Activated naive CD4-positive, alpha-beta T cell treated with Interleukin-2 at 50 U/mL for 16 hours (primary cell): ENCODE measurements at places on chromosomes 16 and 17.

GRCh38 chr17:17180741-17181525 lies 25.2 kb downstream of the PLD6 start:
- no peak for DNase-seq

DNA sequence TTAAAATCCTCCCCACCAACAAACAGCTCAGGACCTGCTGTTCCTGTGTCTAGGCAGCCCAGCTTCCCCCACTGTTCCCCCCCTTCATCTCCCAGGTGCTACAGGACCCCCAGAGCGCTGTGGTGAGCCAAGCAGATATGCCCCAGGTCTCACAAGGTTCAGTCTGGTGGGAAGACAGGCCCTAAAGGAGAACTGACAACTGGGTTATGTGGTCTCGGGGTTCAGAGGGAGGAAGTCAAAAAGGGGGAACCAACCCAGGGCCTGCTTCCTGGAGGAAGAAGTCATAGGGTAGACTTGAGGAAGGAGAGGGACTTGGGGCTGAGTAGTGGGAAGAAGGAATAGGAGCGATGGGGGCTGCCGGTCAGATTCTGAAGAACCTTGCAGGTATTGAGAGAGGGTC lies 2.6 kb downstream of the RIPOR1 start:
- DNase-seq = no peak

- no peak for DNase-seq
Observed at GRCh38 chr17:79729761-79730160, 982 bp upstream of the ENPP7 start.

- DNase-seq = no peak
Observed at GRCh38 chr16:20916942-20917341, 16.4 kb downstream of the LYRM1 start.

DNA sequence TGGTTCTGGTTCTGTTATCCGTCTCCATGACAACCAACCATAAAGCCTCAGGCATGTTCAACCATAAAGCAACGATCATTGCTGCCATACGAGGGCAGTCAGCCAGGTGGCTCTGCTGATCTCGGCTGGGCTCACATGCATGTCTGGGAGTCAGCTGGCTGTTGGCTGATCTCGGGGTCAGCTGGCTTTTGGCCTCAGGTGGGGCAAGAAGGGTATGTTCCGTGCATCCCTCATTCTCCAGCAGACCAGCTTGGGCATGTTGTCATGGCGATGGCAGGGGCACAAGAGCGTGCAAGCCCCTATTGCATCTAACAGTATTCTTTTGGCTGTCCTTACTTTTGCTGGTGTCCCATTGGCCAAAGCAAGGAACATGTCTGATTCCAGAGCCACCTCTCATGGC lies 86.2 kb downstream of the ABCC6 start:
- DNase-seq = no peak

- no peak for DNase-seq
Observed at GRCh38 chr16:4524571-4524970, 14.0 kb downstream of the CDIP1 start.

DNA sequence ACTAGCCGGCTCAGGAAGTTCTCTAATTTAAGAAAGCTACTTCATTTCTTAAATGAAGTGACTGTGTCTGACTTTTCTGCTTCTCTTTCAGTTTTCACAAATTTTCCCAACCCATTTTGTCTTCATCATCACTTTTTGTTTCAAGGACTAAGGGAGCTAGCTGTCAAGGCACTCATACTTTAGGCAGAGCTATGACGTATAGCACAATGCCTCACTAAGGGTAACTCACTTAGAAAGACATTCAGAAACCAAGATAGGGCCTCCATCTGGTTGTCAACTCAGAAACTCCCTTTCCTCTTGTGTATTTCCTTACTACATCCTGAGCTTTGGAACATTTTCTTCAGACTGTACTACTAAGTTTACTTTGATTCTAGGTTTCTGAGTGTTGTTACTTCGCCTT lies 397.9 kb downstream of the TOX3 start:
- no peak for DNase-seq

GRCh38 chr17:35184274-35184673 lies 9.9 kb downstream of the SLC35G3 start:
- DNase-seq = no peak

DNA sequence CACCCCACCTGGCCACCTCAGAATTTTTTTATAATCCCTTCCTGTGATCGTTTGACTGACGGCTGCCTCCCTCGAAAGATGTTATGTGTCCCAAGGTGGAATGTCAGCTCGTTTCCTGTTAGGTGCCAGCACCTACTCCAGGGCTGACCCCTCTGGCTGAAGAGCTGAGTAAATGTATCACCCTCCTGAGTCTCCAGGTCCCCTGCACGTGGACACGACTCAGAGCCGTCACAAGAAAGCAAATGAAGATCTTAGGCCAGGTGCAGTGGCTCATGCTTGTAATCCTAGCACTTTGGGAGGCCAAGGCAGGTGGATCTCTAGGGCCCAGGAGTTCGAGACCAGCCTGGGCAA lies 273.2 kb downstream of the C16orf95 start:
- no peak for DNase-seq

- no peak for DNase-seq
Observed at GRCh38 chr17:77322514-77323412, 182.0 kb downstream of the SEC14L1 start.

DNA sequence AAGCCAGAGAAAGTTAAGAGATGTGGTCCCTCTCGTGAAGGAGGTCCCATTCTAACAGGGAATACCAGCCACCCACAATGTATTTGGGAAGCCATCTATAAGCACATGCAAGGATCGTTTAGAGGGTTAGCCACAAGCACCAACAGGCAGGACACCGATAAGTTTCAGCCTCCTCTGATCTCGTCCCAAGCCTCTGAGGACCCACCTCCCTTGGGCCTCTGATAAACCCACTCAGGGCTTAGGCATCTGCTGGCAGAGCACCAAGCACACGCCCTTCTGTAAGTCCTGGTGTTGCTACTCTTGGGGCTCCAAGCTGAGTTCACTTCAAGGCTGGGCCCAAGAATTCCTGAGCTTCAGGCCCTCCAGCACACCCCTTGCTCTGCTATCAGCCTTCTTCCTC lies 5.4 kb upstream of the PNPO start:
- no peak for DNase-seq

DNA sequence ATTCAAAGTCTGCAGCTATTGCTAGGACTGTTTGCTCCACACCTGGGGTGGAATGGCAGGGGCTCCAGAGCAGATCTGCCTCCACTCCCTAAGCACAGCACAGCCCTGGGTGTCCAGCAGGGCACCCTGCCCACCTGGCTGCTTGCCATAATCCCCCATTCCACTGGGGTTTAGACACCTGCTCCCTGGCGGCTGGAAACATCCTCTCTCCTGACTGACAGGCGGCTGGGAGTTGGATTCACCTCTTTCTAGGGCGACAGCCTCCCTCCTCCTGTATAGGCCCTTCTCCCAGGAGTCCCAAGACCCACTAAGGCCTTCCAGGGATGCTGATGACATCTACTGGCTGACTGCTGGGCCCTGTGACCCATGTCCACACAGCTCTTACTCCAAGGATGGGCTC lies 18.0 kb downstream of the HDAC5 start:
- no peak for DNase-seq

- peak; percentile 58 for DNase-seq
Observed at GRCh38 chr17:8122924-8123694, 797 bp downstream of the HES7 start.

- no peak for DNase-seq
Observed at GRCh38 chr16:71296584-71297340, 7.6 kb upstream of the CMTR2 start.

DNA sequence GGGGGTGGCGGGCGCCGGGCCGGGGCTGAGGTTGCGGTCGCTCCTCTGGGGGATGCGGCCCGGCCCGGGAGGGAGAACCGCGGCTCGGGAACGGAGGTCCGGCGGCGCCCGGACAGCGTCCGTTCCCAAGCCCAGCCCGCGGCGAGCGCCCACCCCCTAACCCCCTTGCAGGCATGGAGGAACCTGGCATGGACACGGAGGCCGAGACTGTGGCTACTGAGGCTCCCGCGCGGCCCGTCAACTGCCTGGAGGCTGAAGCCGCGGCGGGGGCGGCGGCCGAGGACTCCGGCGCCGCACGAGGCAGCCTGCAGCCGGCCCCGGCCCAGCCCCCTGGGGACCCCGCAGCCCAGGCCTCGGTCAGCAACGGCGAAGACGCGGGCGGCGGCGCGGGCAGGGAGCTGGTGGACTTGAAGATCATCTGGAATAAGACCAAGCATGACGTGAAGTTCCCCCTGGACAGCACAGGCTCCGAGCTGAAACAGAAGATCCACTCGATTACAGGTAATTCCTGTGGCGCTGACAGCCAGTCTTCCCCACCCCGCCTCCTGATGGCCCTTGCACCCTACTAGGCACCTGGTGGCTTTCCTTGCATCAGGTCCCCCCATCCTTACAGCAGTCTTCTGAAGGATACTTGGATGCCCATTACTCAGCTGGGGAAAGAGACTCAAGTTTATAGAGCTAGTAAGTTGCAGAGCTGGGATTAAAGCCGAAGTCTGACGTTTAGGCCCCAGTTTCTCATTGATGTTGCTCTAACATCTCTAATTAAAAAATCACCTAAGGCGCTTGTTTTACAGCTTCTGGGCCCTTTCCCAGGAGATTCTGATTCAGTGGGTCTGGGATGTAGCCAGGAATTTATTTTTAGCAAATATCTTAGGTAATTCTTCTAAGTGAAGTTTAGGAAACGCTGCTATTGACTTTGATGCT lies 514 bp downstream of the UBFD1 start:
- DNase-seq = peak; percentile 17

- DNase-seq = no peak
Observed at GRCh38 chr17:42953669-42954068, 10.6 kb downstream of the AARSD1 start.

DNA sequence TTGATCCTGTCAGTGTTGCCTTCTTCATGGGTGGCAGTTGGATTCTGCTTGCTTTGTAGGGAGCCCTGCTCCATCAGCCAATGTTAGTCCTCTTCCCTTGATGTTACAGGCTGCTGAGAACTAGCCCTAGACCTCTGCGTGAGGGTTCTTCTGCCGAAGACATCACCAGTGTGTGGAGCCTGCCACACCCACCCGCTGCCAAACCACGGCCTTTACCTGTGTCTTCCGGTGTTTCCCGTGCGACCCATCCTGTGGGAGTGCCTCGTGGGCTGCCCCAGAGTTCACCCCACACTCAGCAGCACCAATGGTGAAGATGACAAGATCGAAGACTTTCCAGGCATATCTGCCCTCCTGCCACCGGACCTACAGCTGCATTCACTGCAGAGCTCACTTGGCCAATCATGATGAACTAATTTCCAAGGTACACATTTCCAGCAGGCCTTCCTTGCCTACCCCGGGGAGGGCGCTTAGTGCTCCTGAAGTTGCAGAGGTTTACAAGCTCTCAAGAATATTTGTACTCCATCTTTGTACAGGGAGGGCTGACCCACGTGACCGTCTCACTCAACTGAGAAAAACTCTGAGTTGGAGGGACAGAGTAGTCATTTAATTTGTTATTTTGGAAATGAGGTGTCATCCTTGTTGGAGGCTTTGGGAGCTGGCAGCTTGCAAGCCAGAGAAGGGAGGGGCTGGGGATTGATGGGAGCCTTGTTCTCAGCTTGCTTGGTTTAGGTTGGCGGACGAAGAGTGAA lies 21.8 kb downstream of the YPEL2 start:
- peak; percentile 18 for DNase-seq

DNA sequence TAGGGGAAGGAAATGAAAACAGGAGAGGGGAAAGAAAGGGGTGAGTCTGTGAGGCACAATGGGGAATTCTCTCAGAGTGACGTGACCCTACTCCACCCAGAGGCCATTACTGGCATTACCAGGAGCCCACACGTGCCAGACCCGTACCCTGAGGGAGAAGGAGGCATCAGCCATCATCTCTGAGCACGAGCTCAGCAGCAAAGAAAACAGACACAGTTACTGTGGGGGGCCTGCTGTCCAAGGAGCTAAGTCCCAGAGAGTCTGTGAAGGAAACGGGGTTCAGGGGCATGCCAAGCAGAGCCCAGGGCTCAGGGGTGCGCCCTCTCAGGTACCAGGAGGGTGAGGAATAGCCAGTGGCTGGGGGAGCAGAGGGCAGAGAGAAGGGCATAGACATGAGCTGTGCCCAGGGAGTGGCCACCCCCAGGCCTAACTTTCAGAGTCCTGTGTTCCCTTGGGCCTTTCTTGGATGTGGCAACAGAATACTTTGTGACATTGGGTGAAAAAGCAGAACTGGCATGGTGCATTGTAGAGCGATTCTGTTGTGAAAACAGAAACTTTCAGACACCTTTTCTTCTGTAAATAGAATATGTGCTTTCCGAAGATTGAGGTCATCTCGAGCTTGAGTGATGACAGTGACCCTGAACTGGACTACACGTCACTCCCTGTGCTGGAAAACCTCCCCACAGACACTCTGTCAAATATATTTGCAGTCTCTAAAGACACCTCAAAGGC lies 11.3 kb downstream of the TAF1C start:
- DNase-seq = peak; percentile 58

- no peak for DNase-seq
Observed at GRCh38 chr17:82435601-82436583, 14.7 kb downstream of the CYBC1 start.

DNA sequence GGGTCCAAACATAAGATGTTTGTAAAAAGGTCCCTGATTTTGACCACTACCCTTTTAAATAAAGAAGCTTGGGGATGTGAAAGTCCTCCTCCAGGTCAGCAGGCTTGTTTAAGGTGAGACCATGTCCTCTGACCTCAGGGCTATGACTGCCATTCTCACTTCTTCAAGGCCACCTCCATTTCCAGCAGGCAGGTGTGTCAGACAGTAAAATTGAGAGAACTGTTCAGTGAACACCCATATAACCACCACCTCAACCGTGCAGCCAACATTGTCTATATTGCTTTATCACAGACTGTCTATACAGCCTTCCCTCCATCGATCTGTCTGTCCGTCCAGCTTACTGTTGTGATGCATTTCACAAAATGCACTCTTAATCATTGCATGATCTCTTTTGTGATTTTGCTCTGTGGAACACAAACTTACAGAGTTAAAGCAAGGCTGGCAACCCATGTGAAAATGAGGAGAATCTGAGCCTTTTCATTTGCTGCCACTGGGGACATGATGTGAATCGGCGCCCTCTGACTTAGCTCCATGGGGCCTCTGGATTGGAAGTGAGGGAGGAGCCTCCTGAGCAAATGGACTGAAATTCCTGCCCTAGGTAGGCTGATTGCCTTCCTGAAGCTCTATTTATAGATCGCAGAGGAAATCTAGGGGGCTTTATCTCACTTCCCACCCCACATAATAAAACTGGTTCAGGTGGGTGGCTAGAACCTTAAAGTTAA lies 53.8 kb downstream of the ZNRF1 start:
- no peak for DNase-seq

- peak; percentile 30 for DNase-seq
Observed at GRCh38 chr16:23509782-23510163, 521 bp downstream of the GGA2 start.

GRCh38 chr16:3578610-3579551 lies 1.7 kb upstream of the NLRC3 start:
- peak; percentile 67 for DNase-seq

DNA sequence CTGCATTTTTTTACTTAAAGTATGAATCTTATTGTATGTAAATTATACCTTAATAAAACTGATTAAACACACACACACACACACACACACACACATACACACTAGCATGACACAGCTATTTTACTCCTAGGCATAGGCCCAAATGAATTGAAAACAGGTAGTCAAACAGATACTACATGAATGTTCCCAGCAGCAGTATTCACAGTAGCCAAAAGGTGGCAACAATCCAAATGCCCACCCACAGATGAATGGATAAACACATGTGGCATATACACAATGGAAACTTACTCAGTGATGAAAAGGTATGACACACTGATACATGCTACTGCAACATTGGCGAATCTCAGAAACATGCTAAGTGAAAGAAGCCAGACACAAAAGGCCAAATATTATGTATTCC lies 223.5 kb downstream of the CYB561 start:
- peak; percentile 32 for DNase-seq
